ELF-1 (cell line): ENCODE measurements at places on chromosomes 13 and 19.
A peak's percentile ranks its signal among the peaks of the same experiment; 100 is the strongest.

GRCh38 chr19:5152767-5153532, 184.0 kb downstream of the KDM4B start:
- no peak for DNase-seq

DNA sequence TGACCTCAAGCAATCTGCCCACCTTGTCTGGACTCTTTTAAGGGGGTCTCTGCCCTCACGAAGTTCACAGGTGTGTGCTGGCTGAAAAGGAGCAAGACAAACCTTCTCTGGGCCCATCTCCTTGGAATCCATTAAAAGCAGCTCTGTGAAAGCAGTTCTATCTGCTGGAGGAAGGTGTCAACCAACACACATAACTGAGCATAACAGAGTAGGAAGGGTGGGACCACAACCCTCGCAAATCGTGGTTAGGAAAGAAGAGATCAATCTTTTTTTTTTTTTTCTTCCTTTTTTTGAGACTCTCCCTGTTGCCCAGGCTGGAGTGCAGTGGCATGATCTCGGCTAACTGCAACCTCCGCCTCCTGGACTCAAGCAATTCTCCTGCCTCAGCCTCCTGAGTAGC, 1.4 kb downstream of the SUGP2 start:
- DNase-seq = no peak

GRCh38 chr19:46030812-46031550, 8.1 kb upstream of the PGLYRP1 start:
- DNase-seq = peak; percentile 35

- peak; percentile 93 for DNase-seq
These were observed at the start of gene IZUMO1 for GRCh38 chr19:48746738-48747575. IZUMO1 (minus strand) TSS chr19:48746909; CDS start chr19:48745859, 1,050 bp downstream.
